ENCODE measurements at places on chromosomes 2 and 18. TPM values are rescaled to one million over a fixed set of nuclear protein-coding genes. Genes with fewer than 3 reads are reported as not detected.

The SLC14A1 gene
- not detected for polyA plus RNA-seq

DNA sequence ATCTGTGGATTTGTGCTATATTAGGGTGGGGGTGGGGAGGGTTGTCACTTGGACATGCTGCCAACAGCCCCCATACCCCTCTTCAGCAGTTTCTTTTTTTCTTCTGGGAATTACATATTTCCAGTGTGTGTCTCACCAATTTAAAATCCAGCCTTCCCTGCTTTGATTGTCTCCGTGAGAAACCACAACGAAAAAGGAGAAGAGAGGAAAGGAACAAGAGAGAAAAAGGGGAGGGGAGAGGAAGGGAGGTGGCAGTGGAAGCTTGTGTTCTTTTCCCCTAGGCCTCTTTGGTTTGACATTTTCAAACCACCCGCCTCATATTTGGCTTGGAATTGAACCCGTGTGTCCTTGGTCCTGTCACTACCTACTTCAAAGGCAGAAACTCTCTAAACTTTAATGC is 860 bp downstream of the CTNNA2 start:
- no peak for DNase-seq

GRCh38 chr2:205187731-205188130 is 494.6 kb upstream of the NRP2 start:
- no peak for DNase-seq

GRCh38 chr18:48138210-48138609 is 207.8 kb upstream of the SMAD2 start:
- no peak for DNase-seq

All from cardiac muscle cell (in vitro differentiated cells and primary cell).